ENCODE measurements at places on chromosomes 12 and 14.

DNA sequence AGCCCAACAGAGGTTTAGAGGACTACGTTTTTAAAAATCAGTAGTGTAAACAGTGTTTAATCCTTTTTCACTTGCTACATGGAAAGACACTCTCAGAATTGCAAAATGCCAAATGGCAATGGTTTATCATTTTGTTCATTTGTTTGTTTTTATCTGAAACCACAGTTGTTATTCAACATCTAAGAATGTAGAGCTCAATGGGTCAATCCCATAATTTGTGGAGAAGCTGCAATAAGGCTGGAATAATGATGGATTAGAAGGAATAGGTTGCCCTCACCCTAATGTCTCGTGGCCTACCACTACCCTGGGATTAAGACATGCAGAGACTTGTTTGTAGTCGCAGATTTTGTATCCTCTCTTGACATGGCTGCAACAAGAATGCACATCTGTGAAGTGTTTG is 115.7 kb downstream of the LLPH start:
- DNase-seq = no peak

- no peak for DNase-seq
Measured at GRCh38 chr12:46244273-46244915, 24.4 kb downstream of the SLC38A1 start.

- no peak for DNase-seq
Measured at GRCh38 chr12:93167331-93167730, 210.4 kb upstream of the NUDT4 start.

- no peak for DNase-seq
Measured at GRCh38 chr14:68632054-68632895, 160.6 kb downstream of the ZFP36L1 start.

- DNase-seq = no peak
Measured at GRCh38 chr14:100898935-100899883, 4.3 kb downstream of the RTL1 start.

- peak; percentile 7 for DNase-seq
Measured at GRCh38 chr12:39441963-39442830, 723 bp downstream of the KIF21A start.

- DNase-seq = no peak
Measured at GRCh38 chr14:91912035-91912434, 35.5 kb downstream of the FBLN5 start.

DNA sequence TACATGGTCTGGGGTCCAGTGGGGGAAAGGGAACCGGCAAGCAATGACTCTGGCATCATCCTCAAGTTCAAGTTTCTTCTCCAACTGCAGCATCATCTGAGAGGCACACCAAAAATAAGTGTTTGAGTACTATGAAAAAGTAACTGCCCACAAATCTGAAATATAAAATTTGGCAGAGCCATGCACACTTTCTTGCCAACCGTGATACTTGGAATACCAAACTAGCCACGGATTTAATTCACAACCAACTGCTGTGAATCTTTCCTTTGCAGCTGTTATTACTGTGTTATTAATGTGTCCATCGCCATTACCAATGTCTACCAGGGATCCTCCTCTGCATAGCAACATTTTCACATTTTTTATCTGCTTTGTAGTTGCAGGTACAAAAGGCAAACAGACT is 74.6 kb downstream of the GXYLT1 start:
- no peak for DNase-seq

DNA sequence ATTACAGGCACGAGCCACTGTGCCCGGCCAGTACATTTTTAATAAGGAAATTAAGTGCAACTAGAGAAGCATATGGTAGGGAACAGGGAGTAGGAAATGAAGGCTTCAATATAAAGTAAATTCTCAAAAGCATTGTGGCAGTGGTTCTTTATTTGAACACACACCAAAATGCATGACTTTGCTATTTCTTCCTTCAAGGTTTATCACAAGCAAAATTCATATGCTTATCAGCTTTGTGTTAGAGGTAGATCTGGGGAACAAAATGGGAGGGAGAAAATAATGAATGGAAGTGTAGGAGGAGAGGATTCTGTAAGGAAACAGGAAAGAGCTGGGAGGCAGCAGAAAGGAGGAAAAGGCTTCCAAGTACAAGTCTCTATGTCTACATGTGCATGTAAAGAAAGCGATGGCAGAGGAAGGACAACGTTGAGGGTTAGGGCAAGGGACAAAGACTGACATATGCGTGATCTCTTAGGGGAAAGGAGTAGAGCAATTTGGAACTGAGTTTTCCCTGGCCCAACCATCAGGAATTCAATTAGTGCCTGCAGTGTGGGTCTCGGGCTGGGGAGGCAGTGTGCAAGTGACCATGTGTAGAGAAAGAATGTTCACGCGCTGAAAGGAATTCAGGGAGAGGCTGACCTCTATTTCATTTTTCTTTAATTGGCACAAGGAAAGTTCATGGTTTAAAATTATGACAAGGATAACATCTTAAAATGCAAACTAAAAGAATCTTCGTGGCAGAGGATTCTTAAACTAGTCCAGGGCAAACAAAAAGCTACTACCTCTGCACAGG is 22.9 kb upstream of the RASSF8 start:
- DNase-seq = no peak

- DNase-seq = no peak
Measured at GRCh38 chr14:24606297-24606696, 3.2 kb downstream of the GZMH start.

GRCh38 chr14:64906022-64906421 is 8.2 kb upstream of the CHURC1 start:
- no peak for DNase-seq

DNA sequence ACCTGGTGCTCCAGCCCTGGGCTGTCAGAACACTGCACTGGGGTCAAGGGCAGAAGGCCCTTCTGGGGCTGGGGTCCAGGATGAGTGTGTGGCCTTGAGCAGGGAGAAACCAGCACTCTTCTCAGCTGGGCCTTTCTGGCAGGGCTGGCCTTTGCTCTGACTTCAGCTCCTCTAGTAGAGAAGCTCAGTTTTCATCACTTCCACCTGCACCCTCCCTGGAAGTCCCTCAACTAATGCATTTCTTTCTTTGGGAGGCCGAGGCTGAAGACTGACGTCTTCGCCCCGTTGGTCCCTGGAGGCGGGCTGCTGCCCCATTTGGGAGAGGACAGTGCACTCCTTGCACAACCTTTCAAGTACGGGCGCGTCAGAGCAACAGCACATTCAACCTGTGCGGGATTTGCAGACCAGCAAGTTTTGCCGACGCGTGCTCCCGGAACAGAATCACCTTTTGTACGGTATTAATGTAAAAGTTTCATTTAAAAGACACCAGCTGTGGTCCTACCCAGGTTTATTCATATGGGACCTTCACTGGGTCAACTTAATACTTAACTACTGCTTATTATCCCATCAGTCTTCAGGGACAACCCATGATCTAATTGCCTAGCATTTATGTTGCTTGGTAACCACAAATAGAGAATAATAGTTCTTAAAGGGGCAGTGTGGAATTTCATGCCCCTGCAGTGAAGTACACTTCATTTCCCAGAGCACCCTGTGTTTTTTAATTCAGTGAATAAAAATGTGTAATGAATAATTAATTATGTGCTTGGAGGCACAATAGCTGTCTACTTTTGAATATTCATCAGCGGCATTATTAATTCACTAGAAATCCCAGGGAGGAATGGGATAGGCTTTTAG is 134.8 kb upstream of the VRK1 start:
- no peak for DNase-seq

GRCh38 chr12:3030821-3031429 is 46.3 kb upstream of the TSPAN9 start:
- no peak for DNase-seq

DNA sequence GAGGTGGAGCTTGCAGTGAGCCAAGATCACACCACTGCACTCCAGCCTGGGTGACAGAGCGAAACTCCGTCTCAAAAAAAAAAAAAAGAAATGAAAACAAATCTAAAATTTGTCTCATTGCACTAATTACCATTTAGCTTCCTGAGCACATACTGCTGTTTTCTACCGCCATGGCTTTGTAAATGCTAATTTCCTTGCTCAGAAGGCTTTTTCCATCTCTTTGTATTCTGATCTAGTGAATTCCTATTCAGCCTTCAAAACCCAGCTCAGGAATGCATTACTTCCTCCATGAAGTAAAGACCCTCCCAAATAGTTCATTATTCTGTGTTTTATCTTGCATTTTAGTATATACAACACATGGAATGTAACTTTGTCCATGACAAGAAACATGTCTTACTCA is 33.6 kb downstream of the CEP83 start:
- DNase-seq = no peak

- no peak for DNase-seq
Measured at GRCh38 chr12:113519464-113520307, 48.0 kb upstream of the LHX5 start.

DNA sequence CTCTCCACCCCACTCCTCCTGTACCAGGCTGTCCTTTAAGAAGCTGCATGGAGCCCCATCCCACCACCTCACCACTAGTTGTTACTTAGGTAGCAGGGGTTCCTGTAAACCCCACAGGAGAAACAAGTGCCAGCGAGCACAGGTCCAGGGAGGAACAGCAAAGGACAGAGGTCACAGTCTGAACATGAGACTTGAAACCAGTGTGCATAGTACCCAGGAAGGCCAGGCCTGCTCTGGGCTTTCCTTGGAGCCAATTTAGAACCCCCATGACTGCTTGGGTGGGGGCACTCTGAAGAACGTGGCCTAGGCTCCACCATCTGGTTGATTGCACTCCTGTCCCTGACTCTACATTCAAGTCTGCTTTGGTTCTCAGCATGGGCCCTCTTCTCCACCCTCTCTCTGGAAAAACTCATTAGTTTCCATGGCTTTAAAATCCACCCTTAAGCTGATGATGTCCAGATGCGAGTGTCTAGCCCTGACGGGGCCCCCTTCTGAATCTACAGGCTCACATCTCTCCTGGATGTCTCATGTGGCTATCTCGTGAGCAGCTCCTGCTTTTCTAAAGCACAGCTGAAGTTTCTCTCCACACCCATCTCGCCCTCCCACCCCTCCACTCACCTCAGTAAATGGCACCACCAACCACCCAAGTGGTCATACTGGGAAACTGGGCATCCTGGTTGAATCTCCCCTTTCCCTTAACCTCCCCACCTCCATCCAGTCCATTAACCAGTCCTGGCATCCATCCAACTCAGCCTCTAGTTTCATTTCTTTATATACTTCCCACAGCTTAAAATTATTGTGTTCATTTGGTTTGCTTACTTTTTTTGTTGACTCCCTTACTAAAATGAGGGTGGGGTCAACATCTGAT is 8.4 kb downstream of the KRT3 start:
- no peak for DNase-seq

- no peak for DNase-seq
Measured at GRCh38 chr12:42468921-42469320, 120.6 kb downstream of the PRICKLE1 start.

Data from stimulated activated CD4-positive, alpha-beta T cell treated with anti-CD3 and anti-CD28 coated beads, Interleukin-1b, Interleukin-23, amount 100 ng/mL, for 24 hours (primary cell).